Left hindlimb (tissue), 1 donor: ENCODE measurements at places on chromosomes 7 and 10.

DNA sequence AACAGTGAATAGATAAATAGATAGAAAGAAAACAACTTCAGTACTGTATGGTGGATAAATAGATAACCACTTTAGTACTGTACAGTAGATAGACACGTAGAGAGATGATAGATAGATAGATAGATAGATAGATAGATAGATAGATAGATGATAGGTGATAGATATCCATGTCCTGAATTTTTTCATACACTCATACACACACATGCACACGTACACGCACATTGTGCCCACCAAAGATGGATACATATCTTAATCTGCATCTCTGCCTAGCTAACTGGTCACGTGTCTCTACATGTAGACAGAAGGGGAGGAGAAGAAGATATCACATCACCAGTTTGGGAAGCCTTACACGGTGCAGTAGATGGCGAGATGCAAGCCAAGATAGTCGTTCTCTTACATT lies 99.2 kb downstream of the ARID5B start:
- DNase-seq = no peak

DNA sequence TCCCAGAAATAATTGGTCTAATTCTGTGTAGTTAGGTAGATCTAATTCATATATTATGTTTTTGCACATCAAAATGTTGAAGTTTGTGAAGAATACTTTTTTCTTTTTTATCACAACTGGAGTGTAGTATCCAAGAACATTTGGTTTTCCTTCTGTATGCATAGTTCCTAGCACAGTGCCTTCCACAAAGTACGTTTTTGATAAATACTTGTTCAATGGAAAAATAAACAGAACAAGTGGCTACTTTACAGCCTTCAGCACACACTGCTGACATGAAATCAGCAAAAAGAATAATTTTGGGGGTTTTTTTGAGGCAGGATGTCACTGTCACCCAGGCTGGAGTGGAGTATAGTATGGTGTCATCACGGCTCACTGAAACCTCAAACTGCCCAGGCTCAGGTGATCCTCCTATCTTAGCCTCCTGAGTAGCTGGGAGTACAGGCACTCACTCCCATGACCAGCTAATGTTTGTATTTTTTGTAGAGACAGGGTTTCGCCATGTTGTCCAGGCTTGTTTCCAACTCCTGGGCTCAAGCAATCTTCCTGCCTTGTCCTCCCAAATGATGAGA lies 27.9 kb downstream of the TARP start:
- DNase-seq = no peak

DNA sequence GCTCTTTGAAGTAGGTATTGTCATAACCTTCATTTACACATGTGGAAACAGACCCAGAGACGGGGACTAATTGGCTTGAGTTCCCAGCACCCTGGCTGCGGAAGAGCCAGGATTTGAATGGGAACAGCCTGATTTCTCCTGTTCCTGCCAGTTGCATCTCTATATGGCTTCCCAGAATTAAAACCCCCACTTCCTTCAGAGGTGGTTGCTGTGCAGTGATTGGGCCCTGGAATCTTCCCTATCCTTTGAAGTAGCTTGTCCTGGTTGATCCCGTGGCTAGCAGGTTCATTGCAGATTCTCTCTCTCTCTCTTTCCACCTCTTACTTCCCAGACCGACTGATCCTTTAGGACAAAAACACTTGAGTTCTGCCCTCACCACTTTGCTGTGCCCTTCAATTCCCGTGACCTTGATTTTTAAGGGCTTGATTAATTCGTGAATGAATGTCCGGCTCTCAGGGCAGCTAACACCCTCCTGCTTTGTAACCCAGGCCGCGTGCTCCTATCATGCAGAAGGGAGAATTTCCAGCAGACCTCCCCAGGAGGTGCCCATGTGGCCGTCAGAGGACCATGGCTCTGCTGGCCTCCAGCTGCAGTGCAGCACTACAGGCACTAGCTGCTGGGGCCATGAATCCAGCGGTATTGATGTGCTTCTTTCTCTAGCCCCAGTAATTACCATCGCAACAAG lies 120.6 kb upstream of the AGK start:
- DNase-seq = no peak

DNA sequence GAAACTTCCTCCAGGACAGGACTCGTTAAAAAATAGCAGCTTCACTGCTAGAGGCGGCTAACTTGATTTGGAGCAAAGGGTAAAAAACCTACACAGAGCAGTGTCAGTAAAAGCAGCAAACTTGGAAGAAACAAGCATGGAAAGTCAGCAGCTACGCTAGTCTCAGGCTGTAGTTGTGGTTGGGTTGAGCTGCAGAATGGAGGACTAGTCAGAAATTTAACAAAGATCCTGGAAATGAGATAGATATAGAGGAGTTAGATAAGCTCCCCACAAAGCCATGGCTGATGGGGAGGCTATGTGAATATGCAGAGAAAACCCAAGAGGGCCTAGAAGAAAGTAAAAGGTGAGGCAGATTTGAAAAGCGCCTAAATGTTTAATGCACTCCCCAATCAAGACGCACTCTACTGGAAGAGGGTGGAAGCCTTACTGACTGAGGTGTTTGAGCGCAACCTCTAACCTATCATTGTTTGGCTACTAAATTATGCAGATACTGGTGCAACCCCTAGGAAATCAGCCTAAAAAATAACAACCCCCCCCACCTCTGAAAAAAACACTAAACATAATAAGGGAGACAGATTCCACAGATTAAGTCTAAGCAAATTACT lies 99.7 kb upstream of the TMEM168 start:
- DNase-seq = no peak

GRCh38 chr10:130282492-130283218 lies 146.5 kb downstream of the GLRX3 start:
- DNase-seq = no peak

- DNase-seq = no peak
Observed at GRCh38 chr7:121259826-121260225, 69.0 kb upstream of the WNT16 start.

GRCh38 chr7:152735443-152736004 lies 24.0 kb upstream of the ACTR3B start:
- DNase-seq = no peak

DNA sequence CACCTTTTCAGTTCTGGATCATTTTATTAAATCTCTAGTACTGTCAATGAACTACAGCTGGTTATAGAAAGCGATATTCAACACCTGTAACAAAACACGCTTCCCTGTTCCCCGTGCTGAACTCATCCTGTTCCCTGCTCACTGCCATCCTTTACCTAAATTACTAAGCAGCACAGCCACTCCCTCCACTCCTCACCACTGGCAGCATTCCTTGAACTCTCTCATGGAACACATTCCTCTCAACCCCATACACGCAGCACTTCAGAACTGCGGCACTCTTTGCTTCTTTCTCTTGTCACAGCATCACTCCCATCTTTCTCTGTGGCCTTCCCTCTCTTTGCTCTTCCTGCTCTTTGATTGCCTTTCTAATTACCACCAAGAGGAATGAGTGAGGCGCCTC lies 27.4 kb downstream of the RELN start:
- no peak for DNase-seq

DNA sequence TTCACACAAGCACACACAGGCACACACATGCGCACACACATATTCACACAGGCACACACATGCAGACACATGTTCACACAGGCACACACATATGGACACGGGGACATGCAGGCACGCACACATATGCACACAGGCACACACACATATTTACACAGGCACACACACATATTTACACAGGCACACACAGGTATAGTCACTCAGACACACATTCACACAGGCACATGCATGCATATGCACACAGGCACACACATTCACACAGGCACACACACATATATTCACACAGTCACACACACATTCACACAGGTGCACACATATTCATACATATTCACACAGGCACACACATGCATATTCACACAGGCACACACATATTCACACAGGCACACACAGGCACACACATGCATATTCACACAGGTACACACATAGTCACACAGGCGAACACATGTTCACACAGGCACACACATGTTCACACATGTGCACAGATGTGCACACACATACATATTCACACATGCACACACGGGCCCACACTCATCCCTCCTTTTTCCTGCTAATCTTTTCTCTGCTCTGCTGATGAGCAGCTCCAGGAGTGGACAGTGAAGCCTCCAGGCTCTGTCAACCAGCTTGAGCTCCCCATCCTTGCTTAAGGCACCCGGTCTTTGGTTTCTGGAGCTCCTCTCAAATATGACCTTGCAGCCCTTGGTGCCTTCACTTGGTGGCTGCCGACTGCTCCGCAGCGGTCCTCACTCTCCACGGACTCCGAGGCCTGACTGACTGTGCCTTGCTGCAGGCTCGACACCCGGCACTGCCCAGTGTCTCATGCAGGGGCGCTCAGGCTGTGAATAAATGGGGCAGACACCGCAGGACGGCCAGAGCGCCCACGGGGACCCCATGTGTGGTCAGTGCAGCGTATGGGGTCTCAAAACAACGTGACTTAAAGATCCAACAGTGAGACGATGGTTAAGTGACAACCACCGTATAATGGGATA lies 581.2 kb upstream of the MGMT start:
- no peak for DNase-seq

- no peak for DNase-seq
Observed at GRCh38 chr7:27846388-27846787, 106.4 kb downstream of the TAX1BP1 start.

DNA sequence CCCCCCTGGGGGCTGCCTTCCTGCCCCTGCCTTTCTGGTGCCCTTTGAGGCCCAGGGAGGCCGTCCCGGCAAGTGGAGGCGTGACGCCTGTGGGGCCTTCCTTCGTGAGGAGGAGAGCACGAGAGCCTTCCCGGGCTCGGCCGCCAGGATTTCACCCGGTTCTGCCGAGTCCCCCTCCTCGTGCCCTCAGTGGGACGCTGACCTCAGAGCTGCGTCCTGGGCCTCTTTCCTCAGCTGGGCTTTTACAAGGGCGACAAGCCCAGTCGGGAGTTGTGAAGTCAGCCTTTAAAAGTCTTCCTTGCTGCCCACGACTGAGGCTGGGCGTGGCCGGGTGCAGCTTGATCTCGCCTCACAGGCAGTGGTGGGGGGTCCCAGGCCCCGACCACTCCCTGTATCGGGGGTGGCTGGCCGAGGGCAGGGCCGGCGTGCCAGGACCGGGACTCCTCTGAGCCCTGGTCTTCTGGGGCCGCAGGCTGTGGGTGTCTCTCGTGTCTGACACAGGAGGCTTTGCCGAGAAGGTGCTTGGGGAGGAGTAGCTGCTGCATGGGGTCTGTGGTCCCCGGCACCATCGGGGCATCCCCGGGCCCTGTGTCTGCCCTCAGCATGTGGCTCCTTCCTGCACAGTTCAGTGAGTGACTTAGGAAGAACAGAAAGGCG lies 41.8 kb downstream of the FAM20C start:
- no peak for DNase-seq

DNA sequence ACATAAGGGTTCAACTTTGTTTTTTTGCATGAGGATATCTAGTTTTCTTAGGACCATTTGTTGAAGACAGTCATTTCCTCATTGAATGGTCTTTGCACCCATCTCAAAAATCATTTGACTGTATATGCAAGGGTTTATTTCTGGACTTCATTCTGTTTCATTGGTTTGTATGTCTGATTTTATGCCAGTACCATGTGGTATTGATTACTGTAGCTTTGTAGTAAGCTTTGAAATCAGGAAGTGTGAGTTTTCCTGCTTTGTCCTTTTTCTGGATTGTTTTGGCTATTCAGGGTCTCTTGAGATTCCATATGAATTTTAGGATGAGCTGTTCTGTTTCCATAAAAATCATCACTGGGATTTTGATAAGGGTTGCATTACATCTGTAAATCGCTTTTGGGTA lies 63.9 kb downstream of the SND1 start:
- DNase-seq = no peak

- no peak for DNase-seq
Observed at GRCh38 chr7:93949423-93949822, 27.9 kb downstream of the GNG11 start.

DNA sequence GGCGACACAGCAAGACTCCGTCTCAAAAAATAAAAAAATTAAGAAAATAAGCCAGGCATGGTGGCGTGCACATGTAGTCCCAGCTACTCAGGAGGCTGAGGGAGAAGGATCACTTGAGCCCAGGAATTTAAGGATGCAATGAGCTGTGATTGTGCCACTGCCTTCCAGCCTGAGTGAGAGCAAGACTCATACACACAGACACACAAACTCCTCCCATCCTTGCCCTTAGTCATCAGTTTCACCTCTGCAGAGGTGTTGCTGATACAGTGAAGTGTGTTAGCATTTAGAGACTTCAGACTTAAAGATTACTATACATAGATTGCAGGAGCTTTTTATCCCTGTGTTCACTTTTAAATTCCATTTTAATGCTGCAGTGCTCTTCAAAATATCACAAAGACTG lies 5.5 kb upstream of the H2AZ2 start:
- no peak for DNase-seq

- DNase-seq = no peak
Observed at GRCh38 chr10:116988311-116988710, 16.7 kb downstream of the SHTN1 start.

DNA sequence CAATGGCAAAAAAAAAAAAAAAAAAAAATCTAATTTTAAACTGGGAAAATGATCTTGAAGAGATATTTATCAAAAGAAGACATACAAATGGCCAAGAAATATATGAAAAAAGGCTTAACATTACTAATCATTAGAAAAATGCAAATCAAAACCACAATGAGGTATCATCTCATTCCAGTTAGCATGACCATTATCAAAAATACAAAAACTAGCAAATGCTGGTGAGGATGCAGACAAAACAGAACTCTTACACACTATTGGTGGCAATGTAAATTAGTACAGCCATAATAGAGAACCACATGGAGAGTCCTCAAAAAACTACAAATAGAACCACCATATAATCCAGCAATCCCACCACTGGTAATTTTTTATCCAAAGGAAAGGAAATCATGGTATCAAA lies 489.6 kb downstream of the TNS3 start:
- DNase-seq = no peak

DNA sequence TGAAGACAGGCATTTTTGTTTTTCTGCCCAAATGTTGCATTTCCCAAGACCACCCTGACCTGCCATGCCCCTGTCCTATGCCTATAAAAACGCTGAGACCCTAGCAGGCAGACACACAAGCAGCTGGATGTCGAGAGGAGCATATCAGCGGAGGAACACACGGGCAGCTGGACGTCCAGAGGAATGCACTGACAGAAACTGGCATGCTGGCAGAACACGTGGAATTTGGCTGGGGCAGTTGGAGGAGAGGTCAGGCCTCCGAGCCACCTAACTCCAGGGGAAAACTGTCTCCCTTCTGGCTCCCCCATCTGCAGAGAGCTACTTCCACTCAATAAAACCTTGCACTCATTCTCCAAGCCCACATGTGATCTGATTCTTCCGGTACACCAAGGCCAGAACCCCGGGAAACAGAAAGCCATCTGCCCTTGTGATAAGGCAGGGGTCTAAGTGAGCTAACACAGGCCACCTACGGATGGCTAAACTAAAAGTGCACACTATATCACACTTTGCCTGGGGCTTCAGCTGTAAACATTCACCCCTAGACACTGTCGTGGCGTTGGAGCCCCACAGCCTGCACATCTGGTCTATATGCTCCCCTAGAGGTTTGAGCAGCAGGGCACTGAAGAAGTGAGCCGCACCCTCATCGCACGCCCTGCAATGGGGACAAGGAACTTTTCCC lies 10.0 kb upstream of the CDHR3 start:
- DNase-seq = no peak

DNA sequence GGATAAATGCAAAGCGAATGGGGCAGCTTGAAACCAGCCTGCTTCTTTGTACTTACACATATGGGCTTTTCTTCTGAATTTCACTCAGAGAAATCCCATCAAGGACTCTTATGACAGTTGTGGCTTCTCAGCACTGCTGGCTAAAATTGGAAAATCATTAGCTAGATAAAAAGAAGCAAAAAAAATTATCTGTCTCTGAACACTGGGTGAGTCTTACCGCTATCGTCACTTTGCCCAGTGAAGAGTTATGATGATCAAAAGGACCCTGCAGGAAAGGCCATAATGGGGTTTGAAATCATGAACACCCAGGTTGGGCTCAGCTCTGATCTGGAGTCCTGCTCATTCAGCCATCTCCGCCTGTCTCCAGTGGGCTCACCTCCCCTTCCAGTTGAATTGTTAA lies 34.3 kb downstream of the AOAH start:
- no peak for DNase-seq
